GM23248 (cell line): ENCODE measurements at places on chromosomes 1 and 21. TPM values are rescaled to one million over a fixed set of nuclear protein-coding genes. Genes with fewer than 3 reads are reported as not detected.
A peak's percentile ranks its signal among the peaks of the same experiment; 100 is the strongest.

SPRR1A gene
- not detected in 2 replicates for polyA plus RNA-seq

- peak; percentile 80 for DNase-seq
Measured at GRCh38 chr1:159598196-159598595, 10.6 kb downstream of the APCS start.

KLHDC9 gene
- 3.2 and 3.3 TPM in 2 replicates for polyA plus RNA-seq

- no peak for DNase-seq
Measured at GRCh38 chr1:147214842-147215539, 10.1 kb downstream of the FMO5 start.

GRCh38 chr1:158681606-158682005 lies 4.9 kb downstream of the SPTA1 start:
- DNase-seq = no peak

GRCh38 chr1:233721004-233721595 lies 107.2 kb downstream of the KCNK1 start:
- DNase-seq = no peak

- DNase-seq = peak; percentile 37
Measured at GRCh38 chr1:209486861-209487593, 96.5 kb upstream of the CAMK1G start.

DNA sequence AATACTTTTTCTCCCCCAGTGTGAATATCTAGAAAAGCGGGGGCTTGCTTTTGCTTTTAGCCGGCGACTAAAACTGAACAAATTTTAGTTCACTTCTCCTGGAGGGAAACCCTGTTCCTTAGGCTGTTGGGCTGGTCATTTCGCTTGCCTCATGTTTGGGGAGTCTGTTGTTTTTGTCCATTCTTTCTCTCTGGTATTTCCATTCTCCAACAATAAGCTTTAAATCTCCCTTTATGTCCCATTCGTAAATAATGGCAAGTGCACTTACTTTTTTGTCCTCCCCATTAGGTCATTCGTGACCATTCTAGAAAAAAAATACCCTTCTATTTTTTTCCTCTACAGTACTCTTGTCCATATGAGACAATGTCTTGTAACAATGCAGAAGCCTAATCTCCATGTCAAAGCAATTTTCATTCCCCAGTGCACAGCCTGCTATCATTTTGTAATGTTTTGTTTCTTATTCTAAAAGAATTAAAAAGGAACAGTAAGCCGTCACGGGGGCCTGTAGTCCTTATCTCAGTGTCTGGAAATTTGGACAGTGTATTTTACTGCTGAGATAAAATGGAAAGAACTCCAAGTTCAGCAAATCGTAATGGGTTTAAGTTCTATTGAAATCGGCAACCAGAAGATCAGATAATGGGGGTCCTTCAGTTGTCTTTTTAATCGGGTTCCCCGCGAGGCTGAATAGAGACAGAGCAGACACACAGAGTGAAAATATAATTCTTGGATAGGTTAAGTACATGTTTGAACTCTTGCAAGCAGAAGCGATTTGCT lies 21.8 kb downstream of the PROX1 start:
- no peak for DNase-seq

NID1 gene
- 79.1 and 82.0 TPM in 2 replicates for polyA plus RNA-seq

IFI44 gene
- polyA plus RNA-seq = 0.86 and 1.3 TPM in 2 replicates

GRCh38 chr1:17215545-17215890 lies 10.6 kb downstream of the PADI1 start:
- DNase-seq = peak; percentile 69

TMEM82 gene
- not detected in 2 replicates for polyA plus RNA-seq

DNA sequence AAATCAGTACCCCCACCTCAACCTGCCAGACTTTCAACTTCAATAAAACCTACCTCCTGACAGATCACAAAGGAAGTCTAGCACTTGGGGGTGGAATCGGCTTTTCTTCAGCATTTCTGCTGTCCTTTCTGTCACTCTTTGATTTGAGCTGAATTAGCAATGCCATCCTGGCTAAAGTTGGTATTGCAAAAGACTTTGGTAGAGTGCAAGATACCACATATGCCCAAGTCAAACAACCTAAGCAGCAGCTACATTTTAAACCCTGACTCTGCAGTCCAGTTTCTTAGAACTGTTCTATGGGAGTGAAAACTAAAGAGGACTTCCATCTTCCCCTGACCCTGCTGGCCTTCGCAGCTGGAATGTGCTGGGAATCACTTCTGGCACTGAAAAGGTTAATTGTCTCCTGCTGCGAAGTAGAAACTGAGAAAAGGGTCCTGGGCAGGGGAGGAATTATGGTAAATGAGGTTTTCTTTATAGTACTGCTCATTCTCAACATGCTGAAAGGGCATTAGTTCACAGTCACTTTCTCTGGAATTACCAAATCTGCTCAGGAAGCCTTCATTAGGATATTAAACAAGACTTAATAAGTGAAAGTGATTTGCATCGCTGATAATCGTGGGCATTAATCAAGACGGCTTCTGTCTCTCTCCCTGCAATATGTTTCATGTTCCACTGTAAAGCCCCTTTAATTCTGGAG lies 126.2 kb upstream of the SMYD2 start:
- DNase-seq = no peak

DNA sequence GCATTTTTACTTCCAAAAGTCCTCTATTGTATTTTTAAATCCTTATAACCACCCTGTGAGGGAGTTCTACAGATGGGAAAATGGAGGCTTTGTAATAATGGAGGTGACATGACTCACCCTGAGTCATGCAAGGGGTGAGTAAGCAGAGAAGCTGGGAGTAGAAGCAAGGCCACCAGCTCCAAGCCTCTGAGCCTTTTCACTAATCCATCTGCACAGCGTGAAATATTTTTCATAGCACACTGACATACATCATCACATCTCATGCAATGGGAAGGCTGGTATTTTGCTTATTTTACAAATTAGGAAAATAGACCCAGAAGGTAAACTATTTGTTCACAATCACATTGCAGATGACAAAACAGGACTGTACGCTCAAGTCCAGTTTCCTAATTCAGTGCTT lies 96.9 kb downstream of the KCNH1 start:
- peak; percentile 75 for DNase-seq

- DNase-seq = peak; percentile 82
Measured at GRCh38 chr1:13749543-13750341, 49.8 kb downstream of the PRDM2 start.

EBNA1BP2 gene
- 162 and 164 TPM in 2 replicates for polyA plus RNA-seq

DNA sequence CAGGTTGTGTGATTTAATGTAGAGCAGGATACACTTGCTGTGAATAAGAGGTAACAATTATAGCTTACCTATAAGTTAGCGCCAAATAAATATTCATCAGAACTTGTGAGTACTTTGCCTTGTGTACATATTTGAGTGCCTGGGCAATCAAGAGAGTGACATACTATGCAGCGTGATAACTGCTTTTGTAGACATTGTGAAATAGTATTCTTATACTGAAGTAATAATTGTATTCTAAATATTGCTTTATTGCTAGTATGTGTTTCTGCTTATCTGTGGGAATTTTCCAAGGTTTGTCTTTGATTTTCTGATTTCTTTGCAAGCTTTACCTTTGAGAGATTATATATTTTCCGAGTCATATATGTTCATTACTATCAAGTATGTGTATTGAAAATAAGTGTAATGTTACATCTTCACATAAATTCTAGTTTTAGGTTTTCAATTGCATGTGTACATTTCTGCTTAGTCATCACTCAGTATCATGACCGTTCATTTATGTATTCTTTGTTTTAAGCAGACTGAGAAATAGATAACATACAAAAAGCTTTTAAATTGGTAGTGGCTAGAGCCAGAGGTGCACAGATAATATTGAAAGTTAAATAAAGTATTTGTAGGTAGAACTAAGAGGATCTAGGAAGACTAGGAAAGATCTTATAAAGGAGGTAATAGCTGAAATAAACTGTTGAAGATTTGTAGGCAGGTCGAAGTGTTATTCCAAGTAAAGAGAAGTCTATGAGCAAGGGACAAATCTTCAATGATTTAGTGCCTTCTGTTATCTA lies 19.5 kb downstream of the USP25 start:
- DNase-seq = no peak

GRCh38 chr1:239732770-239733169 lies 346.4 kb downstream of the CHRM3 start:
- DNase-seq = no peak

GRCh38 chr1:110554871-110555801 lies 36.2 kb upstream of the KCNA10 start:
- peak; percentile 56 for DNase-seq

DNA sequence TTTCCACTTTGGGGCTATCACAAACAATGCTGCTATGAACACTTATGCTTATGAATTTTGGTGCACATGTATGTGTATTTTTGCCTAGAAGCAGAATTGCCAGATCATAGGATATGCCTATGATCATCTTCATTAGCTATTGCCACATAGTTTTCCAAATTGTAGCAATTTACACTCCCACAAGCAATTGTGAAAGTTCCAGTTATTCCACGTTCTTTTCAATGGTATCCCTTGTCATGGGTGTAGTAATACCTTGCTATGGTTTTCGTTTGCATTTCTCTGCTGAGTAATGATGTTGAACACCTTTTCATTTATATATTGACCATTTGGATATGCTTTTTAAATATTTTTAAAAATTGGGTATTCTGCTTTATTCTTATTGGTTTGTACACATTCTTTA lies 82.6 kb downstream of the MTR start:
- DNase-seq = no peak

DNA sequence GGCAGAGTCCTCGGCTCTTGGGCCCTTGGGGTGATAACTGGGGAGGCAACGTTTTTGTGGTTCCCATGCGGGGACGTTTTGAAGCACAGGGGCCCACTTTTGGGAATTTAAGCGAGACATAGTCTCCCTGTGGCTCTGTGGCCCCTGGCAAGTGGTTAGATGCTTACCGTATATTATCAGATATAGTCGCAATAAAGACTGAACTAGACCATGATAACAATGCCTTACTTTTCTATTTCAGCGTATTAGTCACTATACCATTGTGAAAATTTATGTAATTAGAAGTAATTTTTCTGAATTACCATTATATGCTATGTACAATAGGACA lies 538 bp upstream of the RCAN1 start:
- no peak for DNase-seq

SPATA46 gene
- not detected in 2 replicates for polyA plus RNA-seq

RRAGC gene
- 19.1 and 21.3 TPM in 2 replicates for polyA plus RNA-seq

LRRC71 gene
- not detected in 2 replicates for polyA plus RNA-seq

DNA sequence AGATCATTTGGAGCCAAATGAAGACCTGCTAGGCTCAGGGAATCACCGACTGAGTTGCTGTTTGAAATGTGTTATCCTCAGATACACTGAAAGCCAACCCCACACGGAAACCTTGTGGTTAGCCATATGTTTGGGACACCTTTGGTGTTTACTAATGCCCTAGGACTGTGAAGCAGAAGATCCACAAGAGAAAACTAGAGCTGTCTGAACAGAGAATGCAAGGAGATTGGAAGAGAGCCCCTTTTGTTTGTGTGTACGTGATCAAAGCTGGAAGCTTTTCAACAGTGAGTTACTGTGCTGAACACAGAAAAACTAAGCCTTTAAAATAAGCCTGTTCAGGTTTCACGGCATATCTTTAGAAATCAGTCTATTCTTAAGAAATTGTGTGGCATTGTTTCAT lies 908.2 kb upstream of the ADGRL2 start:
- no peak for DNase-seq

- no peak for DNase-seq
Measured at GRCh38 chr21:38202811-38203210, 54.0 kb upstream of the KCNJ15 start.

EPRS1 gene
- 167 and 169 TPM in 2 replicates for polyA plus RNA-seq

S100A12 gene
- polyA plus RNA-seq = not detected in 2 replicates

GRCh38 chr1:86067626-86068025 lies 88.9 kb downstream of the COL24A1 start:
- DNase-seq = no peak

GRCh38 chr1:11156441-11156840 lies 32.7 kb upstream of the ANGPTL7 start:
- DNase-seq = no peak

GRCh38 chr1:101081496-101082488 lies 56.2 kb upstream of the DPH5 start:
- DNase-seq = no peak

DNA sequence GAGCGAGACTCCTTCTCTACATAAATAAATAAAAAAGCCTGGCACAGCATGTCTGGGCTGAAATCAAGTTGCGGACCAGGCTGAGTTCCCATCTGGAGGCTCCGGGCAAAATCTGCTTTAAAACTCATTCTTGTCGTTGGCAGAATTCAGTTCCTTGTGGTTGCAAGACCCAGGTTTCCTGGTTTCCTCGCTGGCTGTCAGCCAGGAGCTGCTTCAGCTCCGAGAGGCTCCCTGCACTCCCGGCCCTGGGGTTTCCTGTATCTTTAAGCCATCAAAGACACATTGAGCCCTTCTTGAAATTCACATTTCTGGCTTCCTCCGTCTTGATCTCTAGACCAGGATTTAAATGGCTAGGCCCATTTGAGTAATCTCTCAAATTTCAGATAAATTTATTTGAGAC lies 20.6 kb upstream of the SCCPDH start:
- DNase-seq = peak; percentile 9

NBPF20 gene
- polyA plus RNA-seq = 0.68 and 1.5 TPM in 2 replicates

SH2D1B gene
- polyA plus RNA-seq = 0.38 TPM in 1 of 2 replicates, not detected in the other

DNA sequence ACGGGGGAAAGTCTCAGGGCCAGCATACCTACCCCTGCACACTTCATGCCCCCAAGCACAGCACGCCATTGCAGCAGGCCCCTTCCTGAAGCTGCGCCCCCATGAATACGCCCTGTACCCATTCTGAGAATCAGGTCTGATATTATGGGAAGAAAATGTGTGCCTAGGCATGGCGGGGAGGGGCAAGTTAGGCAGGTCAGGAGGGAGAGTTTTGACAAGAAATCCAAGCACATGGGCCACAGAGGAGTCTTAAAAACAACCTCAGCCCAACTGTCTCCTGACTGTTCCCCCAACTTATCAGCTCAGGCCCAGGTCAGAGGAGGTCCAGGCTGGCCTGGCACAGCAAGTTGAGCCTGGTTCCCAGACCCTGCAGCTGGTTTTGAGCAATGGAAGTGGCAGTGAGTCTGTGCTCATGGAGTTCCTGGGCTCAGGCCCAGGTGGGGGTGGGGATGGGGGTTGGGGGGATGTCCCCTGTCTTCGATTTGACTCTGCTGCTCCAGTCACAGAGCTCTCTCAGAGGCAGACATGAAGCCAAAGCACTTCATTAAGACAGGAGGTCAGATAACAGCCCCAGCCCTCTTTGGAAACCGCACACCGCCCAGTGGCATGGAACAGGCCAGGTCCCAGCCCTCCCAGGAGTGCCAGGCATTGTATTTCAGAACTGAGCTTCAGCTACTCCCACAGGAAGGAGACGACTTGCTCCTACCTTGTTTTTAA lies 20.6 kb upstream of the BCAR3 start:
- peak; percentile 15 for DNase-seq

PGLYRP3 gene
- polyA plus RNA-seq = not detected in 2 replicates

DNA sequence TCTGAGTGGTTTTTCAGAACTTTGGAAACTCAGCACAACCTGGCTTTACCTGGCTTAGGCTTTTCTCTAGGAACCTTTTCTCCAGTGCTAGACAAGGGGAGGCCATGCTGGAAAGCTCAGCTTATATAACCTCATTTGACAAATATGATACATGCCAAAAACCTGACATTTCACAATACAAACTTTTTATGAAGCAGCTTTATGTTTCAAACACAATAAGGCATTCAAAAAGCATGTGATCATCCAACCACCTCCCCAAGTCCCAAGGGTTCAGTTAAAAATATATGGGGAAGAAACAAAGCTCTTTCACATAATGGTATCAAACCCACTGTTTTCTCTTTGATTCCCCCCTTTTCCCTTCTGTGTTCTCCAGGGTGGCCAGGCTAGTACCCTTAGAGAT lies 63.7 kb downstream of the ZC3H11B start:
- peak; percentile 4 for DNase-seq

- DNase-seq = no peak
Measured at GRCh38 chr1:100543640-100544039, 5.7 kb downstream of the GPR88 start.

CFHR5 gene
- polyA plus RNA-seq = not detected in 2 replicates
